ENCODE measurements at places on chromosomes 16 and 17.

DNA sequence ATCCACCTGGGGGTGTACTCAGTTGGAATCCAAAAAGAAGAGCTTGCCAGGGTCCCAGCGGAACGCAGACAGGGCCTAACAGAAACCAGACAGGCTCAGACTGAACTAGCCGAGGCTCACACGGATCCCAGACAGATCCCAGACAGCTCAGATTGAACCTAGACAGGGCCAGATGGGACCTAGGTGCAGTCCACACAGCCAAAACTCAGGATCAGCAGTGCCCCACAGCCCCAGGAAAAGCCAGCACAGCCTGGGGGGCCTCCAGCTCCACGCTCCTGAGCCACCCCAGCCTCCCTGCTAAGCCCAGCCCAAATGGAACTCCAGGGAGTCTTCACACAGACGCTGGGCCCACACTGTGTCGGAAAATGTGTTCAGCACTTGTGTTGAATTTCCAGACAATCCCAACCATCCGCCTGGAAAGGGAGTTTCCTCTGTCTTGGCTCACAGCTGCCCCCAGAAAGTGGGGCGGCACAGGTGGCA is 7.5 kb downstream of the STX1B start:
- DNase-seq: no peak

DNA sequence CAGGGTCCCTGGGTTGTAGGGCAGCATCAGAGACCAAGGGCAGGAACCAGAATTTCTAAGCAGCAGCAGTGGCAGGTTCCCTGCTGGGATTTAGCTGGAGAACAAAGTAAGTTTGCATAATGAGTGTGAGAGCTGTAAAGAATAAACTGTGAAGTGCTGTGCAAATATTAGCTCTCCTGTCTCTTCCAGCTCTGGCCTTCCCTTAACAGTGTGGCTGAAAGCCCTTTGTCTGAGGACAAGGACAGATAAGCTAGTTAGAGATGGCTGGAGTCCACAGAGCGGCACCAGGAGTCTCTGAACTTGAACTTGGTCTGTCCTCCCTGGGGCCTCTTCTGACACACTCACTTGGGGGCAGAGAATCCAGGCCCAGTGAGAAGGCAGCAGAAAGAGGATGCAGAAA is 98.2 kb upstream of the WSCD1 start:
- DNase-seq: no peak

DNA sequence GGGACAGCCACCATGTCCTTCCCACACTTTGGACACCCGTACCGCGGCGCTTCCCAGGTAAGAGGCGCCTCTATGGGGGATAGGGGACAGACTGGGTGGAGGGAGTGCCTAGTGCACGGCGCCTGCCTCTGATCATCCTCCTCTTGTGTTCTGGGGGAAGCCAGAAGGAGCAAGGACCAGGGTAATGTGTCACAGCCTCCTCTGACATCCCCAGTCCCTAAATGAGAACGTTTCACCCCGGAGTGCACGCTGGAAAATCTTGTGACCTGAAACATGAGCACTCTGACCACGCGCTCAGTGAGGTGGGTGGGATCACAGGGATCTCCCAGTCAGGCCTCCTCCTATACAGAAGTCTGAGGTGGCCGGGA is 1.1 kb downstream of the IRX6 start:
- no peak for DNase-seq

- DNase-seq: no peak
Measured at GRCh38 chr16:65123396-65124211, 1.7 kb upstream of the CDH11 start.

DNA sequence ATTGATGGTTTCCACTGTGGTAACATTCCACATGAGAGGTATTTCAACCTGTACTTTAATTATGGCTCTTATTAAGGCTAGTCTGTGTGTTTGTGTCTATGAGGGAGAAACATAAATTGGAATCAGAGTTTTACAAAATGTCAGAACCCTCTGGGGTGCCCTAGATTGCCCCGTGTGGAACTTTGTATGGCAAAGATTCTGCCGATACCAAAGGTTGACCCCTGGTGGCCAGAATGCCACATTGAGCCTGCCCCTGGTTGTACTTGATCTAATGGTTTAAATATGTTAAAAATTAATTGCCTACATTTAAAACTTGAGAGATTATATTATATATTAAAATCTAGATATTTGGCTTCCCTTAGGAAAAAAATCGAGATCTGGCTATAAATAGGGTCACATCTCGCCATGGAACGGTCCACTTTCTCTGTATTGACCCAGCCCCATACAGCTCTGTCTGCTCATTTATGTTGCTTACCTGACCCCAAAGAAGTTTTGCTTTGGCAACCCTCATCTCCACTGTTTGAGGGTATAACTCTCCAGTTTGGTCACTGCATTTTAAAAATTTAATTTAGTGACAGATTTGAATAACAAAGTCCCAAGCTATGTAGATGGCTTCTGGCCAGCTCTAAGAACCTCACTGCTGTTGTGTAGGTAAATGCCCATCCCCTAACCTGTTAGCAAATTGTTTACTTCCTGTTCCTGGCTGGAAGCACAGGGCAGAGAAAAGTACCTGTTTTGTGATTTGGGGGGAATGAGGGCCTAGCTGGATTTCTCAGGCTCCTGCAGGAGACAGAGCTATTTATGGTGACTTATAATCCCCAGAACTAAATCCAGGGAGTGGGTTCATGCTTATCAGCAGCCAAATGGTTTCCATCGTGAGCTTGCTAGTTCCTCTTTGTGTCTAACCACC is 95.0 kb downstream of the PLCG2 start:
- peak; percentile 10 for DNase-seq

DNA sequence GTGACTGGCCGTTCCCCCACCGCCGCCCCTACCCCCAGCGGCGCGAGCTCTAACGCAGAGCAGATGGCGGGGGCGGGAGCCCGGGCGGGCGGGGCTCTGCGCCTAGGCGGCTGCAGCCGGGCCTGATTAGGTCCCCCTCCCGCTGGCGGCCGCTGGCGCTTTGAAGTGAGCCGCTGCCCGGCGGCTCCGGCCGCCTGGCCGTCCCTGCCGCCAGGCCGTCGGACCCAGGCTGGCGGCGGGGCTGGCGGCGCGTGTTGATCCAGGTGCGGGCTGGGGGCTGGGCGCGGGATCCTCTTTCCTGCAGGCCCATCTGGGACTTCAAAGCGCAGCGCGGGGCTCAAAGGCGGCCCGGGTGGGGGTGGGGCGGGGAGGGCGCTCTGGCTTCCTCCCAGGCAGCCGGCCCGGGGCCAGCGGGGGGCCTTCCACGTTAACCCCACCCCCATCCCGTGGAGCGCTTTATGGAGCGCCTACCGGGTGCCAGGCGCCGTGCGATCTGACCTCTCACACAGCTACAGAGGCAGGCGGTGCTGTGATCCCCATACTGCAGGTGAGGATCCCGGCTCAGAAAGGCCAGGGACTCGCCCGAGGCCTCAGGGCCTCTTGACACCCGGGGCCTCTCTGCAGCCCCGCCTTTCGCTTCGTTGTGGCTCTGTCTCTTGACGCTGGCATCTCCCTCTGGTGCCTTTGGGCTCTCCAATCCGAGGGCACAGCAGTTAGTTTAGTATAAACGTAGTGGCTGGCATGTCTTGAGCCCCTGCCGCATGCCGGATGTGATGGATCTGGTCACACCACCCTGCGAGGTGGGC is 80.0 kb upstream of the NKD1 start:
- DNase-seq: no peak

- no peak for DNase-seq
Measured at GRCh38 chr16:71966932-71967331, 33.3 kb downstream of the PKD1L3 start.

- DNase-seq: no peak
Measured at GRCh38 chr16:55284718-55285099, 39.3 kb upstream of the IRX6 start.

DNA sequence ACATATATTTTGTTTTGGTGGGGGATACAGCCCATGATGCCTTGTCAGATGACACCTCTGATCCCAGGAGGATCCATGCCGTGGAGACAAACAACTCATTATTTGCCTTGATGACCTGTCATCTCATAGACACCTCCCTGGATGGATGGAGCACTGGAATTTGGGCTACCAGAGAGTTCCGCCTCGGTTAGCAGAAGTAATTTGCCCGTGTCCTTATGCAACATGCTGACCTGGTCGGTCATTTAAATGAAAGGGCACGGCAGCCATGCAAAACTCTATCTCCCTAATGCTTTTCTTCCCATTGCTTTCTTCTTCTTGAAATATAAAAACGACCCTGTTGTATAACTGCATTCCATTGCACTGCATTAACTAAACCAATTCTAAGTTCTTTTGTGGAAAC is 145.3 kb downstream of the GRIN2A start:
- DNase-seq: no peak

DNA sequence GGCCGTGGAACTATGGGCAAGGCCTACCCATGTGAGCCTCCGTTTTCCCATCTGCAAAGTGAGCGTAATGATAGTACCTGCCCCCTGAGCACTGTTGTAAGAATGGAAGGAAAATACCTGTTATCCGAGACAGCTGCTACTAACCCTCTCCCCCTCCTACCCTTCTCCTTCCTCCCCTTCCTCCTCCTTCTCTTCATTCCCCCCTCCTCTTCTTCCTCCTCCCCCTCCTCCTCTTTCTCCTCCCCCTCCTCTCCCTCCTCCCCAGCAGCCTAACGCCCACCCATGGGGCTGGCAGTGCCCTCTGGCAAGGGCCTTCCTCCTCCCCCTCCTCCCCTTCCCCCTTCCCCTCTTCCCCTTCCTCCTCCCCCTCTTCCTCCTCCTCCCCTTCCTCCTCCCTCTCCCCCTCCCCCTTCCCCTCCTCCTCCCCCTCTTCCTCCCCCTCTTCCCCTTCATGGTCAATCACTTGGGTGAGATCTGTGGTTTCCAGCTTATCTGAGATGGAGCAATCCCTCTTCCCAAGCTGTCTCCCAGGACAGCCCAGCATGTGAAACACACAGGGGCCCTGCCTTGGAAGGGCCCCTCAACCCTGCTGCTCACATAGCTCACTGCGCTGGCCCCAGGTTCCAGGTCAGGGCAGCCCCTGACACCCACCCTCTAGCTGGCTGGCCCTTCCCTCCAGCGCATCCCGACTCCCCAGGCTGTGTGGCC is 6.4 kb downstream of the ZFPM1 start:
- no peak for DNase-seq

Data from activated T-cell treated with anti-CD3 and anti-CD28 coated beads for 24 hours (primary cell).